Stimulated activated CD4-positive, alpha-beta T cell treated with anti-CD3 and anti-CD28 coated beads, Interleukin-12 subunit alpha, Interleukin-12 subunit beta, amount 100 ng/mL, for 48 hours (primary cell): ENCODE measurements at places on chromosomes 12 and 14.

DNA sequence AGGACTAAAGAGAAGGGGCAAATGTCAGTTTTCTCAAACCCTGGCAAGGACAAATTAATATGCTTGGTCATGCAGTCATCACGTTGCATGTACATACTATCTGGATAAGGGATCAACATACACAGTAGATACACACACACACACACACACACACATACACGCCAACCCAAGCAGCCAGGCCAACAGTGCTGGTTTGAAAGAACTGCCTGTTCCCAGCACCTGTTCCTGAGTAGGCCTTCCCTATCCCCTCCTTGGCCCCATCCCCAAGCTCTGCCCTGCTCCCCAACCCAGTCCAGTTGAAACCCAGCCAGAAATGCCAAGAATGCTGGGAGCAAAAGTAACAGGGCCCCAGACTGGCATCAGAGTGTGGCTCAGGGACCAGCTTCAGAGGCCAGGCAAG, 4.4 kb downstream of the ITGA7 start:
- no peak for DNase-seq

- no peak for DNase-seq
These were observed 49.5 kb downstream of the FANCM start for GRCh38 chr14:45185100-45185814.

DNA sequence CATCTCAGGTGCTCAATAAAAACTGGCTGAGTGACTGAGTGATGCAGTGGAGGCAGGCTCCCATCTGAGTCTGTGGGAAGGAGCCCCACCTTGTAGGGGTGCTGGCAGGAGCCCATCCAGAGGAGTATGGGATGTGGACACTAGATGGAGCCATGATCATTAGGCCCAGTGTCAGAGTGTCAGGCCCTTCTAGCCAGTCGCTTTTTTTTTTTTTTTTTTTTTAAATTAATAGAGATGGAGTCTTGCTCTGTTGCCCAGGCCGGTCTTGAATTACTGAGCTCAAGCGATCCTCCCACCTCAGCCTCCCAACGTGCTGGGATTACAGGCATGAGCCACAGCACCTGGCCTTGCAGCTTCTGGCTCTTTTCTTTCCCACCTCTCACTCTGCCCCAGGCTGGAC, 11.5 kb downstream of the RITA1 start:
- no peak for DNase-seq

DNA sequence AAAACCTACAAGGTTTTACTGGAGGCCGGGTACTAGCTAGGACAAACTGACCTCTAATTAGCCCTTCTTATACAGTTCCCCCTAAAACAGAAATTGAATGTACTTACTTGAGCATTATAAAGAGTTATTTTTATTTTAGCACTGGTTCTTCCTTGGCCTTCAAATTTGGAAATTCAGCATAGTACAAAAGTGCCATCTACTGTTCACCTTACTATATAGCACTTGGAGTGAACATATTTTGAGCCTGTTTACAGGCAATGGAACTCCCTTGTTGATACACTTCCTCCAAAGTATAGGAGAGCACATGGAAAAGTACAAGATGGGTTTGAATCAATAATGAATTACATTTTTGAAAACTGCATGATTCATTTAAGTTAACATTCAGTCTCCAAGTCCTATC, 3.9 kb upstream of the POC1B start:
- no peak for DNase-seq

DNA sequence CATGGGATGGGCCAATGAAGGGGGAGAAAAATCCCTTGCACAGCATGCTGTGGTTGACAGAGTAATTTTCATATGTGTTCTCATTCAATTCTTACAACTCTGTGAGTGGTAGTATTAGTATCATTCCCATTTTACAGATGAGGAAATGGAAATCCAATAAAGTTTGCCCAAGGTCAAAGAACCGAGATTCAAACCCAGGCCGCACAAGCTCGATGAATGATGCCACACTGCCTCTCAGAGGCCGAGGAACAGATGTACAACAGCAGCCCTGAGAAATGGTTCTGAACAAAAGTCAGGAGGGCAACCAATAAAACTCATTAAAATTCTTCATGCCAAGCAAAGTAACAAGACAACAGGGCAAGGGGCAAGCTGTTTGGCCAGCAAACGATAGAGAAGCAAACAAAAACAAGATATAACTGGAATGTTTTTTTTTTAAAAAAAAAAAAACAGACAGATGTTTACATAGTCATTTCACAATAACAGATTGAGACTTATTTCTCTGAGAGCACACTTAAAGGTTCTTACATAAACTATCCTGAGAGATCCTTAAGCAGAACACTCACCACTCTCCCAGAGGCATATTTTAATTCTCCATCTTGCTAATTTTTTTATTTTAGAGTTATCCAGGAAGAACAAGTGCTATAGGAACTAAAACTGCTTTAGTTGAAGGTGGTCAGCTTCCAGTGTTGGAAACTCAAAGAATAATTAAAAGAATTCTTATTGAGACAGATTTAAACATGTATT, 85.8 kb downstream of the EXOC5 start:
- DNase-seq: no peak
